Aortic smooth muscle cell (primary cell): ENCODE measurements at places on chromosomes 11 and 22. TPM values are rescaled to one million over a fixed set of nuclear protein-coding genes. Genes with fewer than 3 reads are reported as not detected.

The OR51I1 gene
- 0.06 TPM in 1 of 2 replicates, not detected in the other for total RNA-seq

The MICALL1 gene
- total RNA-seq, result 14.9 and 16.8 TPM in 2 replicates

The LSP1 gene
- total RNA-seq, result 6.7 and 18.2 TPM in 2 replicates

The SYTL2 gene
- total RNA-seq, result 7.0 and 7.5 TPM in 2 replicates

The MFNG gene
- 0.93 and 2.4 TPM in 2 replicates for total RNA-seq

The RASD2 gene
- 0.12 and 0.92 TPM in 2 replicates for total RNA-seq

The RTN4R gene
- 0.12 and 0.13 TPM in 2 replicates for total RNA-seq

The SLC6A5 gene
- total RNA-seq, result not detected in 2 replicates

The HBG2 gene
- 0.19 TPM in 1 of 2 replicates, not detected in the other for total RNA-seq
